ENCODE measurements at places on chromosomes 16 and 17.

- peak; percentile 59 for DNase-seq
Observed at GRCh38 chr17:68580236-68580770, 20.9 kb downstream of the FAM20A start.

- peak; percentile 84 for DNase-seq
Observed at GRCh38 chr17:40499551-40500189, 1.8 kb downstream of the TNS4 start.

- no peak for DNase-seq
Observed at GRCh38 chr17:82031885-82032627, 578 bp downstream of the RAC3 start.

DNA sequence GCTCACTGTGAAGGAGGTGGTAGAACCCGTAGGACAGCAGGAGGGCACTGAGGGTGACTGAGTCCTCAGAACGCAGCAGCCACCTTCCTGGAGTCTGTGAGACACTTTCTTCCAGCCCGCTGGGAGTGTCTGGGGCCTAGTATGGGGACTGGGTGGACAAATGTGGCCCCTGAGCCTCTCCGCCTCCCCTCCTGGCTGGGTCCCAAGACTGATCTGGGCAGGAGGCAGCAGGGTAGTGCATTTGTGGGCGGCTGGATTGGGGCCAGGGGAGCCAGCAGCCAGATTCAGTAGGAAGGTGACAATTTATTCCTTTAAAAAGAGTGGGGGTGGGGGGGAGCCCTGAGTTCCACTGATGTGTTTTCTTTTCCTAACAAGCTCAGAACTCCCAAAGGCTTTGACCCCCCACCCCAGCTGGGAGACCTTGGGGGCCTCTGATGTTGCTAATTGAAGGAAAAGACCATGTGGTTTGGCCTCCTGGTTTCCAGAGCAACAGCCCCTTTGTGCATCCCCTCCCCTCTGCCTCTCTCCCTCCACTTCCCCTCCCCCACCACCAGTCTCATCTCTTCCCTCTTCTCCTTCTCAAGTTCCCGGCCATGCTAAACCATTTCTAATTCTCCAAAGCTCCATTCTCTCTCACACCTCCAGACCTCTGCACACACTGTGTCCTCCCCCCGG, 4.4 kb downstream of the CLEC19A start:
- DNase-seq = no peak

GRCh38 chr16:6209355-6209930, 1111.8 kb upstream of the EEF2KMT start:
- DNase-seq = no peak

GRCh38 chr16:56788435-56788834, 58.5 kb downstream of the NUP93 start:
- DNase-seq = no peak

DNA sequence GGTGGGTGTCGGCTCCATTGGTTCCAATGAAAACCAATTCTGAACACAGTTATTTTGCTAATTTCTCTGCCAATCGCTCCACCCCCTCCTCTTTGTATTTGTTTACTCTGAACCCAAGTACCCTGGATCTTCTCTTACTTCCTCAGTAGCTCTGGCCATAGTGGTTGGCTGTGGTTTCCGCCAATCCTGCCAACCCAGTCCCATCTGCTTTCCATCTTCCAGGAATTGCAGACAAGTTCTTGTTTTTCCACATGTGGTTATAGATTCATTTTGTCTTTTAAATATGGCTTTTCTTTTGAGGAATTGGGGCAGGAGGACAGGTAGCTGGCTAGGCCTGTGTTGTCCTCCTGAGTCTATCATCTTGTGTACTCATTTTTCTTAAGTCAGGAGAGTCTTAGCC, 92.0 kb downstream of the CYLD start:
- no peak for DNase-seq
